NCI-H526 treated with DMSO at 0.1 percent for 48 hours (cell line): ENCODE measurements at places on chromosomes 5 and 9.
A peak's percentile ranks its signal among the peaks of the same experiment; 100 is the strongest.

DNA sequence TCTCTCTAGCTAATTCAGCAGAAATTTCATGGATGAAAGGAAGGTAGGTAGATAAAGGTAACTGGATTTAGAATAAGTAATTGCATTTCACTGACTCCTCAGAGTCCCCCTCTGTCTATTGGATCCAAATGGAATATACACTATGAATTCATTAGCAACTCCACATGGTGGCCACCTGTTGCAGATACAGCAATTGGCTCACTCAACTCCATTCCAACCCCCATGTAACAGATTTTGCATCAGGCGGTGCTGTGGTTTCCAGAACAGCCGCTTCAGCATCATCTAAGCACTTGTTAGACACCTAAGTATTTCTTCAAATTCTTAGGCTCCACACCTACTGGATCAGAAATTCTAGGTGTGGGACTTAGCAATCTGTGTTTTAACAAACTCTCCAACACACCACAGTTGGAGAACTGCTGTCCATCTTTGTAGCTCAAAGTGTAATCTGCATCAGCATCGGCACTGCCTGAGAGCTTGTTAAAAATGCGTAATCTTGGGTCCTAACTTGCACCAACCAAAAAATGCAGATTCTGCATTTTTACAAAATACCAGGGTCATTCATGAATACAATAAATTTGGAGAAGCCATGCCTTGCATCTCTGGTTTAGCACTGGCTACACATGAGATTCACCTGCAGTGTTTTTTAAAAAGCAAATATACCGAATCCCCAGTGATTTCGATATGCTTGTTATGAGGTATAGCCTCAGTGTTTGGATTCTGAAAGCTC lies 413.8 kb upstream of the CD180 start:
- no peak for DNase-seq

DNA sequence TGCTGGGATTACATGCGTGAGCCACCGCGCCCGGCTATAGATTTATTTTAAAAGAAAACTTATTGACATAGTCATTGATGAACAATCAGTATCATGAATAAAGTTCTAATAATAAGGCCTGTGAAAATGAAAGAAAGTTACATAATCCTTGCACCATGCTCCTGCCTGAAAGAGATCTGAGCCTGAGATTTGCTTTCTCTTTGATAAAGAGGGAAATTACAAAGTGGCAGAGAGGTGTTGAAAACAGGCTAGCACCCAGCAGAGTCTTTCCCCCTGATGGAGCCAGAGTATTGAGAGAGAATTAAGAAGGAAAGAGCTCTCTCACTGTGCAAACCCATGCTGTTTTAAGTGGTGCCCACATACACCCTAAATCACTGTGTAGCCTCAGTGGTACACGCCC lies 37.2 kb downstream of the SLC6A7 start:
- DNase-seq: no peak

GRCh38 chr5:11468334-11469039 lies 435.8 kb downstream of the CTNND2 start:
- DNase-seq: no peak

GRCh38 chr9:98146101-98146991 lies 27.3 kb upstream of the TRIM14 start:
- DNase-seq: peak; percentile 37
